ENCODE measurements at places on chromosomes 2 and 18.

- DNase-seq, result no peak
These were observed 65.1 kb upstream of the CTLA4 start for GRCh38 chr2:203802342-203803052.

DNA sequence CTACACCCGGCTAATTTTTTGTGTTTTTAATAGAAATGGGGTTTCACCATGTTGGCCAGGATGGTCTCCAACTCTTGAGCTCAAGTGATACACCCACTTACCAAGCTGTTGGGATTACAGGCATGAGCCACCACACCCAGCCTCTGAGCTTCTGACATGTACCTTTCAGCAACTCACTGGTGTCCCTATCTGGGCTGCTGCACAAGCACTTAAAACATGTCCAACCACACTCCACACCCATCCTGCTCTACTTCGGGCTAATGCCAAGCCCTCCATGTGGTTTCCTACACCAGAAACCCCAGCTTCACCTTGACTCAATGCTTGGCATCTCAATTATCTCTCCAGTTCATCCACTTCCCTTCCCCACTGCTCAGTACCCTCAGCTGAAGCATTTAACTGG is 22.4 kb upstream of the ARMC9 start:
- DNase-seq, result no peak

DNA sequence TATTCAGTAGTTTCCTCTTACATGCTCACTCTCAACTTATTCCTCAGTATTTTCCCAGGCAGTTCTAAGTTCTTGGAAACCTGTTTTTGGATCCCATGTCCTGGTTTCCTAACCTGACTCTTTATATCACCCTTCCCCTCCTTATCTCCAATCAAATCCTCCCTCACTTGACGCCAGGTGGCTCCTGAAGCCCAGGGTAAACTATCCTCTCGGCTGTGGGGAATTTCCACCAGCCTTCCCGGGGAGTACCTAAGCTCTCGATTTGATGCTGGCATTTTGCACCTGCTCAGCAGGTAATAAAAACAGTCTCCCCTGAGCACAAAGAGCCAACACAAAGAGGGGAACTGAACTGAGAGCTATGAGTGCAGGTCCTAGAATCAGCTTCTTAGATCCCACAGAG is 538.0 kb downstream of the SLC4A3 start:
- DNase-seq, result peak; percentile 66

DNA sequence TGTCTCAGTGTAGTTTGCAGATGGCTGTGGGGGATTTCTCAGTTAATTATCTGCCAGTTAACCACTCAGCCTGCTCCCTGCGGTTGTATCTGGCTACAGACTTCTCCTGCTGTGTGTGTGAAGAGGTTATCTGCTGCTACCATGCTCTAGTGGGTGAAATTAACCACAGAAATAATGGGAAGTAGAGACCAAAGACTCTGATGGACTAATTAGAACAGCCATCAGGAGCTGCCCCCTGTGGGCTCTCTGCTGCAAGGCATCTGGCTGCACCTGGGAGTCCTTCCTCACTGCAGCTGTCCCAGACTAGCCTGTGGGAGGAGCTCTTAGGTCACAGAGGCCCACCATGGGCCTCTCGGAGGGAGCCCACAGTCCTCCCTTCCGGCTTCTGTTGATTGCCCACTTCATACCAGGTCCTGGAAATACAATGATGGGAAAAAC is 66.6 kb downstream of the CTIF start:
- peak; percentile 40 for DNase-seq

GRCh38 chr2:48248251-48248933 is 281.6 kb upstream of the STON1 start:
- peak; percentile 80 for DNase-seq

GRCh38 chr2:95006588-95006987 is 18.9 kb upstream of the MAL start:
- no peak for DNase-seq

- no peak for DNase-seq
These were observed 1600.7 kb upstream of the ACVR2A start for GRCh38 chr2:146244131-146244530.

GRCh38 chr18:55694291-55694690 is 106.3 kb upstream of the TCF4 start:
- no peak for DNase-seq

DNA sequence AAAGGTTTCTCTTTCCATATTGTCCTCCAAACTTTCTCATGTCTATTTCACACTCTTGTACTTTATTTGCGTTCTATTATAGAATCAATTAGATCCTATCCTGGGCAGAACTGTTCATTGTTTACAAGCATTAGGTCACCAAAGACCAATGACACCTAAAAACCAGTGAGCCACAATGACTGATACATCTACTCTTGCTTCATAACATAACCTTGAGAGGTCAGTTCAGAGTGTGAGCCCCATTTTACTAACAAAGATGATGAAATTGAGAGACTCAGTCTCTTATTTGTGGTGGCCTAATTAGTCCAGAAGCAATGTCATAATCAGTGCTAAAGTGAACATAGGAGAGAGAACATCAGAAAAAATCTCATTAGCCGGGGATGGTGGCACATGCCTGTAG is 248.9 kb upstream of the RBBP8 start:
- DNase-seq, result no peak

GRCh38 chr2:177241711-177242120 is 22.8 kb downstream of the NFE2L2 start:
- DNase-seq, result no peak

- DNase-seq, result no peak
These were observed 37.0 kb upstream of the DPP10 start for GRCh38 chr2:114405247-114406116.

GRCh38 chr2:47842846-47843245 is 59.9 kb downstream of the MSH6 start:
- DNase-seq, result no peak

DNA sequence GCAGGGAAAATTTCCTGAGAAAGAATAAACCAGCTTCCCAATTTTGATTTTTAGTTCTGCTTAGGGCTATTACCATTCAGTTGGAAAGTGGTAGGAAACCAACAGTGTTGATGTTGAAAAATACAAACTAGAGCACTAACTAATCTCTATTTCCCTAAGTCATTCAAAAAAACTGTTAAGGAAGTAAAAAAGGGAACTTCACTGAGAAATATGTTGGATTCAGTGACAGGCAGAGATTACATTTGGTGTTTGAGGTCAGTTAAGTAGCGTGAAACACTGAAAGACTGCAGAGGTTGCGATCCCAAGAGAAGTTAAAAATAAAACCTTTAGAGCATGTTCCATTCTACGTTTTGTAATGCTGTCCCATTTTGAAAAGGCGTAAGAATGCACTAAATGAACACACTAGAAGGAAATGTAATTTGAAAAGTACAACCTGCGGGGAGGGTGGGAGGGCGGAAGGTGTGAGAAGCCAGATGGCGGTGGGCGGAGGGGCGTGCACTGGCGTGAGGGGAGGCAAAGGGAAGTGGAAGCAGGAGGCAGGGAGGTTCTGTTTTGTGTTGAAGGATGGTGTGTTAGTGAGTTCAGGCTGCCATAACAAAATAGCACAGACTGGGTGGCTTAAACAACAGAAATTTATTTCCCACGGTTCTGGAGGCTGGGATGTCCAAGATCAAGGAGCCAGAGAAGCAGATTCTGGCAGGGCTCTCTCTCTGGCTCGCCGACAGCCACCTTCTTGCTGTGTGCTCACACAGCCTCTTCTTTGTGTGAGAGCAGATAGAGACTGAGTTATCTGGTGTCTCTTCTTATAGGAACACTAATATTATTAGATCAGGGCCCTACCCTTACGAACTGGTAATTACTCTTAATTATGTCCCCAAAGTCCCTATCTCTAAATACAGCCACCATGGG is 94.3 kb upstream of the KCTD1 start:
- no peak for DNase-seq

GRCh38 chr2:62706721-62707521 is 1.4 kb downstream of the EHBP1 start:
- DNase-seq, result no peak

DNA sequence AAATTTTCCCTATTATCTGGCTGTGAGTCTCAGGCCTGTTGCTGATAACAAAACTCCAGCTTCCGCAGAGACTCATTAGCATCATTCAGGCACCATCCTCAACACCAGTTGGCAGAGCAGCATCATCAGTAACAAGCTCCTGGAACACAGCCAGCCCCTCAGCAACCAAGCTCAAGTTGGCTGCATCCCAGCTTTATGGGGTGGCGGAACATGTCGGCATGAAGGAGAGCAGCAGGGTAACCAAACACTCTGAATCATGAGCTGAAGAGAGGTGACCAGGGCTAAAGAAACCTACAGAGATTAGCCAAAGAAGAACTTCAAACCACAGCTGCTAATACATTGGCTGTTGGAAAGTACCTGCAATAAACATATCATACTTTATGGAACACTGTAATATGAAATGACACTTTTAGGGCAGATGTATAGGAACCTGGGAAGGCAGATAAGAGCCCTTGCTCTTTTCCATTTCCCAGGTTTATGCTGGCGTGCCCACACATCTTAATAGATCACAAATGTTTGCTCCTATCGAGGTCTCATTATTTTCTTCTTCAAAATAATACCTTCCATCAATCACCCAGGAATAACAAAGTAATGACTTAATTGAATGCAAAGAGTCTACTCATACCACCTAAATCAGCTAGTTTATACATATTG is 63.8 kb downstream of the PDE11A start:
- peak; percentile 97 for DNase-seq

DNA sequence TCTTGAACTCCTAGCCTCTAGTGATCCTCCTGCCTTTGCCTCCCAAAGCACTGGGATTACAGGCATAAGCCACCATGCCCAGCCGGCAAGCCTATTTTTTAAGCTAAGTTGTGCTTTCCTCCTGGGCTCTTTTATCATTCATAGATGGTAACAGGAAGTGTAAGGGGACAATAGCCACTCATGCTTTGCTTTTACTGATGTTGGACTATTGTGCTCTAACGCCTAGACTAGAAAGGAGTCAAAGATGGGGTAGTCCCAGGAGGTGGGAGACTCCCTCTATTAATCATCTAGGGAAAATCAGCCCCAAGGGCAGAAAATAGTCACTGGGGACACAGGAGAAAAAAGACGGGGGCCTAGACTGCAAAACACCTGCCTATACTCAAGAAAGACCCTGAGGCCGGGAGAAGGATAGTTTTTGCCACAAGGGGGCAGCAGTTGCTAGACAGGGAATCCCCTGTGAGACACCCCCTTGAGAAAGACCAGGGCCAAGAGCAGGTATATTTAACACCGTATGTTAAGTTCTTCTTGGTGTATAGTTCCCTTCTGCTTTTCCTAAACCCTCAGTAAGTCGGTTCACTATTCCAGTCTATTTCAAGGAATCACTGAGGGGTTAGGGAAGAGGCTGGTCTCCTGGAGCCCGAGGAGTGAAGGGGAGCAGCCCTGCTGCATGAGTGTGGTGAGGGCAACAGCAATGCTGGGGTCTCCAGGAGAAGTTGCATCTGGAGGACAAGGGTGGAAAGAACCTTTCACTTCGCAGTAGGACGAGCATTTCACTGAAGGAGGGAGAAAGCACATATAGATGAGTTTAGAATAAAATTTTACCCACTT is 2.1 kb upstream of the CXCR1 start:
- peak; percentile 23 for DNase-seq

DNA sequence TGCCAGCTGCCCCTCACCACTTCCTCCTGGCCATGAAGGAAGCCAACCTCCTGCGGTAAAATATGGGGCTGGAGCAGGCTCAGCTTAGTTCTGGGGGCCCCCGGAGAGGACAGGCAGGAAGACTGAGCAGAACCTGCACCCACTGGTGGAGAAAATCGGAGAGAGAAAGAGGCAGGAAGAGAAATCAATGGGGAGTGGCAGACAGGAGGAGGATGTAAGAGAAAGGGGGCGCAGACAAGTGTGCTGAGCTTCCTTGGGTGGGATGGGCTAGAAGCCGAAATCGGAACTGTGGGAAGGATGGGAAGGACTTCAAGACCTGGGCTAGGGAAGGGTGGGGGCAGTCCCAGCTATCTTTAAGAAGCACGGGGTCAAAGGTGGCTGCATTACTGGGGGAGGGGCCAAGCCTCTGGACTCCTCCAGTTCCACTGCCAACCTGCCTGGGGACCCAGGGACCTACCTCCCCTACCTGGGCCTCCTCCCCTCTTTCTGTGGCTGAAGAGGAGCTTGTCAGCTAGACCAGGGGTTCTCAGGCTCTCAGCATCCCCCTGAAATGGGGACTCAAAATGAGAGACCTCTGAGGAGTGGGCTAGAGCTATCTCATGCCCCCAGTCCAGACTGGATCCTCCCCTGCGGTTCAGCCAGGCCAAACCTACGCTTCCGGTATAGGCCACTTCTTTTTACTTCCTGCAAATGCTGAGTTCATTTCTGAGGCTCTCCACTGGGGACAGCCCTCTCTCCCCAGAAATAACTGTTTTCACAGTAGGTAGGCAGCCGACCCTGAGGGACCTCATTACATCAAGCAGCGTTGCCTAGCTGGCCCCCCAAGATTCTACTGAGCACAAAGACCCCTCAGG is 33.6 kb upstream of the B3GNT7 start:
- DNase-seq, result no peak

GRCh38 chr2:238640486-238640885 is 207.4 kb upstream of the TWIST2 start:
- DNase-seq, result no peak

GRCh38 chr18:74840492-74841167 is 243.0 kb downstream of the ZNF407 start:
- DNase-seq, result no peak

DNA sequence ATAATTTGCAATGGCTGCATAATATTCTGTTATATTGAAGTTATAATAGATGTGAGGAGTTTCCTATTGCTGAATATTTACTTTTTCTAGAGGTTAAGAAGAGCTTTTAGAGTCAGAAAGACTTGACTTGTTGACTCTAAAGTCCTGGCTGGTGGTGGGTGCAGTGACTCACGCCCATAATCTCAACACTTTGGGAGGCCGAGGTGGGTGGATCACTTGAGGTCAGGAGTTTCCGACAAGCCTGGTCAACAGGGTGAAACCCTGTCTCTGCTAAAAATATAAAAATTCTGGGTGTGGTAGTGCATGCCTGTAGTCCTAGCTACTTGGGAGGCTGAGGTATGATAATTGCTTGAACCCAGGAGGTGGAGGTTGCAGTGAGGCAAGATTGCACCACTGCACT is 33.9 kb upstream of the ATIC start:
- DNase-seq, result no peak

- no peak for DNase-seq
These were observed 65.0 kb upstream of the MMADHC start for GRCh38 chr2:149652526-149652925.

DNA sequence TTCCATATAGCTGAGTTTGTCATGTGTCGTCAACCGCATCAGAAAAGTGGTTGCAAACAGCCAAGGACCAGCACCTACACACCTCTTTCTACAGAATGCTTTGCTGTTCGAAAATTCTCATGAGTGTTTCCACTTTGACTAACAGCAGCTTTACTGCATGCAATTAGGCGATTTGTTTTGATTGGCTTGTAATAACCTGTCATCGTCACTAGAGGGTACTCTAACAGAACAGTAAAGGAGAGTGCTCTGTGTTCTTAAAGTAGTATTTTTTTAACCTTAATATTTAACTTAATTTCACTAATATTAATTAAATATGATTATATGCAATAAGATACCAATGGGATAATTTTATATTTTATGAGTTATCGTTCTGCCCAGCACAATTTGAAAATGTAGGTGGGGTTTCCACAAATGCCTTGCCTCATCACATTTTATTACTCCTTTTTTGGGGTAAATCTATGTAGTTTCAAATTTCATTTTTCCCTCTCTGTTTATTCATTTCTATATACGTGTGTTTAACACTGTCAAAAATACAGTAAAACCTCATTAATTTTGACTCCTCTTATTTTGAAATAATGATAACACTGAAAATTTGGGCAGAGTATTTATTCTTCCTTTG is 502.2 kb downstream of the NRXN1 start:
- peak; percentile 87 for DNase-seq

- no peak for DNase-seq
These were observed 13.5 kb upstream of the REL start for GRCh38 chr2:60867848-60868247.

Data from NCI-H2171 treated with DMSO at 0.1 percent for 48 hours (cell line).